ENCODE measurements at places on chromosomes 6 and 20.

- DNase-seq, result no peak
These were observed 954.7 kb upstream of the MAN1A1 start for GRCh38 chr6:120304223-120304622.

- DNase-seq, result no peak
These were observed 6.4 kb downstream of the CD2AP start for GRCh38 chr6:47483853-47484546.

DNA sequence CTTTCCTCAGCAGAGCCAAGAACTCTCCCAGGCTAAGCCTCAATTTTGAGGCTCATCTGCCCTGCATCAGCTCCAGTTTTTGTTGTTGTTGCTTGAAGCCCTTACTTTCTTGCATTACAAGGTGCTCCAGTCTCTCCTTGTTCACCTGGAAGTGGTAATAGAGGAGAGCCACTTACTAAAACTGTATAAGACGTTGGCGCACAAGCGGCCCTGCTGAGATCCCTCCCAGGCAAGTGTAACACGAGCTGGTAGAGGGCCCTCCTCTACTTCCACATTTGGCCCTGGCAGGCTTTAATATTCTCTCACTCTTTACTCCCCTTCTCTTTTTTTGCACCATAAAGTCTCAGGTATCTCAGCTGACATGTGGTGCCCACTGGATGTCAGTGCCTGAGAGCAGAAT is 19.5 kb downstream of the GCM2 start:
- DNase-seq, result no peak

DNA sequence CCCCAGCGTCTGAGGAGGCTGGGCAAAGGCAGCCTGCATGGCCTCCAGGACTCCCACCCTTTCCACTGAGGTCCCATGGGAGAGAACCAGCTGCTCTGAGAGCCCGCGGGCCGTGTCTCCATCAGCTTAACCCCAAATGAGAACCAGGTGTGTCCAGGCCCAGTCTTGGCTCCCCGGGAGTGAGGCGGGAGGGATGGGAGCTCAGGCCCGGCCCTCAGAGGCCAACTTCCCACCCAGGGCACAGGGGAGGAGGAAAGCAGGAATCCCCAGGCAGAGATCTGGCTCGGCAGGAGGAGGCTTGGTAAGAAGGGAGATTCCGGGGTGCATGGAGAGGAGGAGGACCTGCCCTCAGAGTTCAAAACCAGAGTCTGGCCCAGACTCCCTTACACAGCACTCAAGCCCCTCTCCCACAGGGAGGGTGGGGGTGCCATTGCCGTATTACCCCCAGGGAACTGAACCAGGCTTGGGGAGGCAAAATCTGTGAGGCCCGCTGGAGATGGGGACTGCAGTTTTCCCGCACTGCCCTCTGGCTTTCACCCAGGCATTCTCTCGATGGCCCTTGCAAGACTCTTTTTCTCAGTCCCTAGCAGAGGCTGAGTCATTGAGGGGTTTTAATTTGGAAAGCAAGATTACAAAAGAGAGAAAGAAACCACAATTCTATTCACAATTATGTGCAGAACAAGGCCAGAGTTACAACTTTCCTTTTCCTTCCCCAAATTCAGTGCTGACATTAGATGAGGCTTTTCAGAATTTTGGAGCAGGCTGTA is 17.1 kb downstream of the FOXF2 start:
- DNase-seq, result no peak

DNA sequence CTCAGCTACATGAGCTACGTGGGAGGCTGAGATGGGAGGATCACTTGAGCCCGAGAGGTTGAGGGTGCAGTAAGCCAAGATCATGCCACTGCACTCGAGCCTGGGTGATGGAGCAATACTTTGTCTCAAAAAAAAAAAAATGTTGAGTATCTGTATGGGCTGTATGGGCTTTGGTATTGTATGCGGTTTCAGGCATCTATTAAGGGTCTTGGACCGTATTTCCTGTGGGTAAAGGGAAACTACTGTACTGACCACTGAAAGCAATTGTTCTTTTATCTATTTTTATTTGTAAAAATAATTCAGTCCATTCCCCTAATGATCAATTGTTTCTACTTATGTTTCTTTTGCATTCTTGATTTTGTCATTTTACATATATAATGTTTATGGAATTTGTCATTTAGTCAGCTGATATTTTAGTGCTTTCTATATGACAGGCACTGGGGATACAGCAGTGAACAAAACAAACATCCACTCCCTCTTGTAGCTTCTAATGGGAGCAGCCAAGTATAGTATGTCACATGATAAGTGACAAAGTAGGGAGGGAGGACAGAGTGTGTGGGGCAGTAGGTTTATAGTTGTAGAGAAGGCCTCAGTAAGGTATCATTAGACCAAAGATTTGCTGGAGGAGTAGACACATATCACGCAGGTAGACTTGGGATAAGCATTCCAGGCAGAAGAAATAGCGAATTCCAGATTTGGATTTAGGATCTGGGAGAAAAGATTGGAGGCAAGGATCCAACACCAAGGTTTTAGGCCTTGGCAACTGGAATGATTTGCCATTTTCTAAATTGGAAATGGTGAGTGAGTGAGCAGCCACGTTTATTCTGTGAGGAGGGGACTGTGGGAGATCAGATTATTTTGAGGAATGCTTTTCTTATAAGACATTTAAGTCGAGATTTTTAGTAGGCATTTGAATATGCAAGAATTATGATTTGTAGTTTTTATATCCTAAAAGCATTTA is 6.0 kb downstream of the PCMT1 start:
- no peak for DNase-seq

GRCh38 chr20:13322621-13323020 is 101.5 kb downstream of the ISM1 start:
- no peak for DNase-seq

DNA sequence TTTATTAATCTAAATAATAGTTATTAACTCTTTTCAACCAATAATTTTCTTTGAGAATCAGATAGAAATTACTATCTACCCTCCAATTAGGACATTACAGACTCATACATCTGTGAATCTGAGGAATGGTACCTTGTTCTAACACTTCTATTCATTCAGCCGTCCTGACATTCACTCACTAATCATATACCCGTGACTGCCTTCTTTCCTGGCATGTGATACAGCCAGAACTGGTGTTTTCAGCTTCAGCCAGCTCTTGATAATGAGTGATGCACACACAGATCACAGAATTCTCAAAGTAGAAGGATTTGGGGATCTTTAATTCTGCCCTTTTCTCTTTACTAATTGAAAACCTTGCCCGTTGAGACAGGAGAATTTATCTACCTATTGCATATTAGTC is 499.9 kb downstream of the UTRN start:
- DNase-seq, result no peak

- DNase-seq, result no peak
These were observed 140.9 kb downstream of the JARID2 start for GRCh38 chr6:15386756-15387112.

DNA sequence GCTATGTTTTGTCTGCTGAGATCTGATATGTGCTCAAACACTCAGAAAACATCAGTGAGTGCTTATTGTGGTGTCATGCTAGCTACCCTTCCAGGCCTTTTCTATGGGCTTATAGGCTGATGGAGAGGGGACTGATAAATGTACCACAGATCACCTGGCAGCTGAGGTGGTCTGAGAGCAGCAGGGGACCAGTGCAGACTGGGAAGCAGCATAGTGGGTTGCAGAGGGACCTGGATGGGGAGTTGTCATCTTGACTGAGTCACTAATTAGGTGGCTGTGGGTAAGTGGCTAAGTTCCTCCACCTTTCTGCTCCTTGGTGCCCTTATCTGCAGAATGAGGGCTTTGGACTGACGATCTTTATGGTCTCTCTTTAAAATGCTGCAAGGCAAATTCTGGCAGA is 2.8 kb downstream of the TMEM200A start:
- DNase-seq, result no peak

GRCh38 chr6:159045801-159046200 is 1.0 kb upstream of the TAGAP start:
- no peak for DNase-seq

GRCh38 chr6:159094444-159095252 is 49.9 kb upstream of the TAGAP start:
- DNase-seq, result peak; percentile 56

Measured in activated CD4-positive, alpha-beta T cell treated with anti-CD3 and anti-CD28 coated beads, Interleukin-2, amount 50 U/mL, for 1 hour (primary cell).